H1 (cell line): ENCODE measurements at places on chromosomes 2 and 18.

- no peak for DNase-seq
Observed at GRCh38 chr18:48229552-48229981, 179.6 kb downstream of the ZBTB7C start.

- no peak for DNase-seq
Observed at GRCh38 chr2:218066926-218067515, 2.0 kb upstream of the RUFY4 start.

- no peak for DNase-seq
Observed at GRCh38 chr18:50155406-50155805, 39.5 kb downstream of the MYO5B start.

DNA sequence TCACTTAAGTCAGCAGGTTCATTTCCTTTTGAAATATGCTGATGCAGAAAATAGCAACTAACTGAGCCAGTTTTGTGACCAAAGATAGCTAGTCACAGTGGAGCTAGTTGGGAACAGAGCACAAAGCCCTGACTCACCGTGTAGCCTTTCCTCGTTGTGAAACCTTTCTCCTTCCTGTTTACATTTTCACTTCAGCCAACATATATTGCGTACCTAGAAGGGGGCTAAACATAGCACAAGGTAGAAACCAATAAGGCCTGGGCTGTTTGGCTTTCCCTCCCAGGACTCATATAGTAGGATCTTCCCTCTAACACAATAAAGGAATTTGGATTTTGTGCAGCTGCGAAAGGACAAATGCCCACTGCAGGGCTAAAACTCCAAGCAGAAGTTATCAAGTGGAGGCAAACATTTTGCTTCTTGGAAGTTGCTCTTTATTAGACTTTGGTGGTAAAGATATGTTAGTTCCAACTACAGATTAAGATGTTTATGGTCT, 24.5 kb upstream of the LPIN2 start:
- DNase-seq = no peak

DNA sequence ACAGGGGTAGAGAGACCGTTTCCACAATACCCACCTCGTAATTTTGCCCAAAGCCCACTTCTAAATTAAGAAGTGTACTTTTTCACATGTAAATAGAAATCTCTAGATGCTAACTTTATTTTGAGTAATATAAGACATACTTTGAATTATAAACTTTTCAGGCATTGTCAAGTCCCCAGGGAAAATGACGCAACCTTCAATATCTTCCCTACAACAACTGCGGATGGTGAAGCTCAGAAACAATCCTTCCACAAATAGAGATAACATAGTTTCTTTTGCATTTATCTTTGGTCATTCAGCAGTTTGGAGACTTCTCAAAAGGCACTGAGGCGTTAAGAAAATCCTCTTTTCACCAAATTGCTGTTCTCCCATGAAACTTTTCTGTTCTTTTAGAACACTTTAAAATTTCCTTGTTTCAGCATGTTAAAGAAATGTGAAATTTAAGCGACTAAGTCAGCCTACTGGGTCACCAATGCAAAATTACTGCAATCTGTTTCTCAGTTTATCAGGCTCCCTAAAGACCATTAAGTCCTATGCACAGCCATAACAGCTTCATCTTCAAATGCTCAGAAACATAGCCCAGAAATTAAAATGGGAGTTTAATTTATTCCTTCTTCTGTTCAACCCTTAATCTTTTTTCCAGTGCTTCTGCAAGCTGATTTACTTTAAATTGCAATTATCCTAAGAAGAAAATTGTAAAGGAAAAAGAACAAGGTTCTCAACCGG, 118.3 kb upstream of the DNAJC10 start:
- no peak for DNase-seq

- no peak for DNase-seq
Observed at GRCh38 chr2:9291331-9291730, 84.7 kb downstream of the ASAP2 start.

DNA sequence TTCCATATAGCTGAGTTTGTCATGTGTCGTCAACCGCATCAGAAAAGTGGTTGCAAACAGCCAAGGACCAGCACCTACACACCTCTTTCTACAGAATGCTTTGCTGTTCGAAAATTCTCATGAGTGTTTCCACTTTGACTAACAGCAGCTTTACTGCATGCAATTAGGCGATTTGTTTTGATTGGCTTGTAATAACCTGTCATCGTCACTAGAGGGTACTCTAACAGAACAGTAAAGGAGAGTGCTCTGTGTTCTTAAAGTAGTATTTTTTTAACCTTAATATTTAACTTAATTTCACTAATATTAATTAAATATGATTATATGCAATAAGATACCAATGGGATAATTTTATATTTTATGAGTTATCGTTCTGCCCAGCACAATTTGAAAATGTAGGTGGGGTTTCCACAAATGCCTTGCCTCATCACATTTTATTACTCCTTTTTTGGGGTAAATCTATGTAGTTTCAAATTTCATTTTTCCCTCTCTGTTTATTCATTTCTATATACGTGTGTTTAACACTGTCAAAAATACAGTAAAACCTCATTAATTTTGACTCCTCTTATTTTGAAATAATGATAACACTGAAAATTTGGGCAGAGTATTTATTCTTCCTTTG, 502.2 kb downstream of the NRXN1 start:
- no peak for DNase-seq

GRCh38 chr2:235658351-235659174, 164.7 kb downstream of the AGAP1 start:
- DNase-seq = no peak

GRCh38 chr2:28496781-28497180, 921 bp downstream of the PLB1 start:
- no peak for DNase-seq
